ENCODE measurements at places on chromosomes 11 and 22.

DNA sequence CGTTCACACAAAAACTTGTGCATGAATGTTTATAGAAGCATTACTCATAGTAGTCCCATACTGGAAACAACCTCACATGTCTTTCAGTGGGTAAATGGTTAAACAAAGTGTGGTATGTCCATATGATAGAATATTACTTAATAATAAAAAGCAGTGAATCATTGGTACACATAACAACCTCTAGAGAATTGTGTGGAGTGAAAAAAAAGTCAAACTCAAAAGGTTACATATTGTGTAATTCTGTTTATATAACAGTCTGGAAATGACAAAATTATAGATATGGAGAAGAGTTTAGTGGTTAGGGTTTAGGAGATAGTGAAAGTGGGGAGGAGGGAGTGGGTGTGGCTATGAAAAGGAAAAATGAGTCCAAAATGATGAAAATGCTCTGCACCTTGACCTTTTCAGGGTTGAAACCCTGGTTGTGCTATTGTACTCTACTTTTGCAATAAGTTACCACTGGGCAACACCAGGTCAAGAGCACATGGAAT is 243.4 kb upstream of the DDI1 start:
- DNase-seq = no peak

DNA sequence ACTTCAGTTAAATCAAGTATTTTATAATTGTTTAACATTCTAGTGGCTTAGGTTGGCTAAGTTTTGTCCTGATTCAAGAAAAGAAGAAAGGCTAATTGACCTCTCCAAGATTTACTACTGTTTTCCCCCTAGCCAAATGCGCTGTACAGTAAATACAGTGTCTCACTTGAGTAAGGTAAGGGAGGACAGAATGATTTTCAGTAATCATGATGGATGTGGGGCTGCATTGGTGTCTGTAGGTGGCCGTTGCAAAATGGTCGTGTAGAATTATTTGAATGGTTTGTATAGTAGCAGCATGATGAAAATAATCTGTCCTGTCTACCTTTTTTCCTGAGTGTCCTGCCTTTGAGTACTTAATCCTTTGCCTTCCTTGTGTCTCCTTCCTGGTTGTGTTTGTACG is 4.6 kb downstream of the CECR2 start:
- no peak for DNase-seq

DNA sequence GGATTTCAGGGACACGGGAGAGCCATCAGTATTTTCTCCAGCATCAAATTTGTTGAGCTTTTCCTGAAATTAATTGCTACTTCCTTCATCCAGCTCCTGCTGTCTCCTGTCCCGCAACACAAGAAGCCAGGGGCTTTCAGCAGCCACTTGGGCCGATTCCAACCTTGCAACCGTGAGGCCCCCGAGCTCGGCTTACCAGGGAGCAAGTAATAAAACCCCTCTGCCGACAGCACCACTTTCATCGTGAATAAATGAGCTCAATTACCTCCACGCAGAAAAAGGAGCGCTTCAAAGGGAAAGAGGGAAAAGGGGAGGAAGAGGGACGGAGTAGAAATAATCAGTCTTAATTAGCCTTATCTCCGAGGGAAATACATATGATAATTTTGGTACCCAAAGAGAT is 76.6 kb downstream of the CELSR1 start:
- DNase-seq = no peak

DNA sequence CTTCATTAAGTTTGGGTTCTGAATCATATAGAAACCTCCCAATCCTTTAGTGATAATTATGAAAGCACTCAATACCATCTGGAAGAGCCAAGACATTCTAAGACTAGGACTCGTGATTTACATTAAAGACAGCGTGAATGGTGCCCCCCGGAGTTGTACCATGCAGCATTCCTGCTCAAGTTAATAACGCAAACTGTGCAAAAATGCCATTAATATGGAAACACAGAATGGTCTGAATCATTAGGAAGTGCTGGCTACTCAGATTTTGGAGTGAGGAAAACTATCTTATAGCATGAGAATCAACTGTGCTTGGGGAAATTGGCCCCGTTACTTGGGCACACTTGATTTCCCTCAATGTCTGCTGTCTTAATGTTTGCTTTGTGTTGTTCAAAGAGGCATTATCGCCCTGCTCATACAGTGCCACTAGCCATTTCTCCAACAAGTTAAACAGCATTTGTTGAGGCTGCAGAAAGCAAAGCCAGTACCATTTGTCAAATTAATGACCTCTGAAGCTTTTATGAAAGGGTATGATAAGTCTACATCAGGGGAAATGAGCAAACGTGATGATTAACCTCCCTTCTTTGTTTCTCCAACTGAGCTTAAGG is 18.5 kb upstream of the TPH1 start:
- DNase-seq = no peak

DNA sequence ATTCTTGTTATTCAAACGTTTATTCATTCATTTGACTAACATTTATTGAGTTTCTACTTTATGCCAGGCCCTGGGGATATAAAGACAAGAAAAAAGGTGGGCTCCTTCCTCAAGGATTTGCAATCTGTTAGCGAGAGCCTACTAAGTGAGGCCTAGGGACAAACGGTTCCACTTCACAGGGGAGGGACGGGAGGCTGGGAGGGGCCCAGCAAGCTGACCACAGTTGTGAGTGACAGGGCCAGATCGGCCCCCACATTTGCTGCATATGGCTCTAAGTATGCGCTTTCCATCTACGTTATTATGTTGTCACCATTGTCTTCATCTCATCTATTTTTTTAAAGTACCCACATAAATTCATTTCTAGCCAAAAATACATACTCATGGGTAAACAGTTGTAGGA is 271.1 kb downstream of the BUD13 start:
- no peak for DNase-seq

DNA sequence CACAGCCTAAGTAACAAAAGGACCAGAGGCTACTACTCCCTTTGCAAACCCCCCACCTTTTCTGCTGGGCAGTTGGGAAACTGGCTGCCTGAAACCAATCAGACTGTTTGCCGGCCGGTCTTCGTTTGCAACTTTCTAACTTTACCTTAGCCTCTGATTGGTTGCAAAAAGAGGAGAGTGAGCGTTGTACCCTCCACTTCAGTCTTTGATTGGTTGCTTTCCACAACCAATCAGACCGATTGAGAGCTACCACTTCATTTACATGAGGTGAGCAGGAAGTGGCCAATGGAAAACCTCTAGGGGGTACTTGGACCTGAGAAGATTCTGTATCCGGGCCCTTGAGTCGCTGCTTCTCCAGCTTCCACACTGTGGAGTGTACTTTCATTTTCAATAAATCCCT is 18.8 kb upstream of the CLNS1A start:
- DNase-seq = no peak

GRCh38 chr22:37254209-37254866 is 10.3 kb upstream of the RAC2 start:
- DNase-seq = no peak

DNA sequence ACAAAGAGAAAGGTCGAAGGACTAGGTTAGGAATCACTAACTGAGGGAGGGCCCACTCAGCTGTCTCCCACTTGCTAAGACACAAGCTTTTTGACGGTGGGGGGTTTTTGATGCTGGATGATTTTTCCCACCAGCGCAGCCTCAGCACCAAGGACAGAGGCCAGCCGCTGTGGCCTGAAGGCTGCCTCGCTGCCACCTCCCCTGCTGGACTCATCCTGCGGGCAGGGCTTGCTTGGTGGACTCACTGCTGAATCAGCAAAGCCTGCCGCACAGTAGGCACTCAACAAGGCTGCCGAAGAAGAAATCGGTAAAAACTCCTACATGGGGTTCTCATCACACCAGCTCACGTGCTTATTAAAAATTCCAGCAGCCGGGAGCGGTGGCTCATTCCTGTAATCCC is 2.6 kb downstream of the ALG12 start:
- DNase-seq = no peak

GRCh38 chr11:60482361-60482760 is 10.2 kb upstream of the MS4A12 start:
- DNase-seq = no peak

- no peak for DNase-seq
These were observed 27.3 kb downstream of the CTR9 start for GRCh38 chr11:10778217-10778970.

- DNase-seq = peak; percentile 65
These were observed at the start of gene APOBEC3C for GRCh38 chr22:39013942-39014722. Gene APOBEC3C (plus strand): TSS chr22:39014257. CDS start chr22:39014363, 106 bp downstream.

GRCh38 chr11:107018902-107019493 is 722 bp upstream of the GUCY1A2 start:
- DNase-seq = peak; percentile 83

- no peak for DNase-seq
These were observed 562.4 kb downstream of the OPCML start for GRCh38 chr11:132969892-132970291.

- no peak for DNase-seq
These were observed 86.4 kb downstream of the PIWIL4 start for GRCh38 chr11:94653561-94653960.

GRCh38 chr11:36313750-36314433 is 17.8 kb downstream of the PRR5L start:
- no peak for DNase-seq

GRCh38 chr22:32583074-32583682 is 108.6 kb downstream of the FBXO7 start:
- DNase-seq = no peak

DNA sequence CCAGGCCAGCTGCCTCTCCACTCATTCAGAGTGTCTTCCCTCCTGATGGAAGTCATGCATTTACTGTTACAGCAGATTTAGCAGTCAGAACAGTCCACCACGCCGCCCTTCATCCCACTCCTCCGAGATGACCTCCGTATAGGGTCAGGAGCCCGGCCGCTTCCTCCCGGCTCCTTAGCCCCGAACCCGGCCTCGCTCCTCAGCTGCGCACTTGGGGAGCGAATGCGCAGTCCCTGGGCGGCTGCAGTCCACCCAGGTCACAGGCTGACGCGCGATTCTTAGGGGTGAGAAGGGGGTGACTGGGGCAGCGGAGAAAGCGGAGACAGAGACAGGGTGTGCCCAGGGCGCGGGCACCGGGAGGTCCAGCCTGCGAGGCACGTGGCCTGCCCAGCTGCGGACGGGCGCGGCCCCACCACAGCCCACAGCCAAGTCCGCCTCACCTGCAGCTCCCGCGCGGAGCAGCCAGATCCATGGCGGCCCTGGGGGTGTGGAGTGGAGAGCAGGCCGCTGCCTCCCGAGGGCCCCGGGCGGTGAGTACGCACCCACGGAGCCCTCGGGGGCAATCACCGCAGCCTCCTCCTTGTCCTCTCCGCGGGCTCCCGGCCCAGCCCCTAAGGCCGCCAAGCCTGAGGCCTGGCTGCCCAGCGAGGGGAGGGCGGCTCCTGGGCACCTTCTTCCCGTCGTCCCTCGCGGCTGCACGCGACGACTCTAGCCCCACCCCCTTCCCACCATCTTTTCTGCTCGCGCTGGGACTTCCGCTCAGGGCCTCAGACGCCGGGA is 286.6 kb downstream of the BRD1 start:
- no peak for DNase-seq

GRCh38 chr11:93510196-93510873 is 32.9 kb downstream of the SMCO4 start:
- DNase-seq = no peak

DNA sequence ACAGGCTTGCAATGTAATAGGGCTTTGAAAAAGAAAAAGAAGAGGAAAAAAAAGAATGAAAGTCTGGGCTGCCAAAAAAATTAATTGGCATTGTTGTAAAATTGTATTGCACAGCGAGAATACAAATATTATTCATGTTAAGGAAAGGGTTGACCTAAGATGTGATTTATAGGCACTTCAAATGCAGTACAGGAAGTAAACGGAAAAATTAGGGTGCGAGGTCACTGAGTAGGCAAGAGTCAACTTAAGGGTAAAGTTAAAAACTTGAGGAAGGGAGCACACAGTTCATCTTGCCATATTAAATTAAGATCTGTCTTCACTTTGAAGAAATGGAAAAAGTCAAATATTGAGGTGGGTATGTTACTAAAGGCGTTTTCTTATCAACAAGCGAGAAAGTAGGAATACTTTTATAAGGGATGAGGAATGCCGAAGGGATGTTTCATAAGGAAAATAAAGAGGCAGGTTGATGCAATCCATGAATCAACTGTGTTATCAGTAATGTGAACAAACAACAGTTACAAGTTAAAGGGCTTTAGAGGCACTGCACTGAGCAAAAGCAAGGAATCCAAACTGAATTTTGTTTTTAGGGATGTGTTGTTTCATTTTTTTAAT is 123.0 kb downstream of the WT1 start:
- DNase-seq = no peak

- DNase-seq = no peak
These were observed 10.6 kb upstream of the XBP1 start for GRCh38 chr22:28810821-28811491.

- DNase-seq = peak; percentile 75
These were observed 443.4 kb downstream of the MIAT start for GRCh38 chr22:27100789-27101188.

DNA sequence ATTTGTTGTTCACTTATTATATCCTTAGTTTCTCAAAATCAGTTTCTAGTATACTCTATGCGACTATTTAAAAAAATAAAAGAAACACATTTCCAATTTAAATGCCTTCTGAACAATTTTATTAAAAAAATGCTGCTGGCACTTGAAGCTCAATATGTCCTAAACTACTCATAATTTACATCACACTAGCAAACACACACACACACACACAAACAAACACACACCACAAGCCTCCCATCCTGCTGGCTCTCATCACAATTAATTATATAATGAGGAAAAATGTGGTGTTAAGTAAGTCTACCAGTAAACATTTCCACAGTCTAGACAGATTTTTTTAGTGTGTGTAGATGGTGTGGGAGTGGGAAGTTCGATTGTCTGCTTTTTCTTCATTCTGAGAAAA is 350.3 kb downstream of the AASDHPPT start:
- DNase-seq = no peak

DNA sequence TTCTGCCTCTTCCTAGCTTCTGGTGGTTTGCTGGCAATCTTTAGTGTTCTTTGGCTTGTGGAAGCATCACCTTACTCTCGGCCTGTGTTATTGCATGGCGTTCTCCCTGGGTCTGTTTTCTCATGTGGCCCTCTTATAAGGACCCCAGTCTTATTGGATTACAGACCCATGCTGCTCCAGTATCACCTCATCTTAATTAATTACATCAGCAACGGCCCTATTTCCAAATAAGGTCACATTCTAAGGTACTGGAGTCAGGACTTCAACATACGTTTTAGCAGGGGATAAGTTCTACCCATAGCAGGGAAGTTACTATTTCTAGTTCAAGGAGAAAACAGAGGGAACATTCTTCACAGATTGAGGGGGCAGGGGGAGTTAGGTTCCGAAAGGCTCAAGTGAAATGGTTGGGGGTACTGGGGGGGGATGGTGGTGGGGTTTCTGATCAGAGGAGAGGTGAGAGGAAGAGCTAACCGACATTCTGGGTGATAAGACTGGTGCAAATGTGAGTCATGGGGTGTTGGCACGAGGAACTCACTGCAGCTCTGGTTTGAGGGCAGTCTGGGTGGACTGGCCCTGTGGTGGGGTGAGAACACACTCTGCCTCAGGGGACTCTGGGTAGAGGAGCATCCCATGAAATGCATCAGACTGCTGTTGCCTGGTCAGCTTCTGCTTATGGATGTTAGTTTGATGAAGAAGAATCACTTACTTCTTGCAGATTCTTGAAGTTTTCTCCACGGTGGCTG is 51.5 kb upstream of the ZBED5 start:
- no peak for DNase-seq

GRCh38 chr11:68454767-68455166 is 5.8 kb upstream of the PPP6R3 start:
- no peak for DNase-seq

- DNase-seq = no peak
These were observed 13.4 kb downstream of the PDGFB start for GRCh38 chr22:39231197-39231950.

- no peak for DNase-seq
These were observed 45.3 kb downstream of the RAB6A start for GRCh38 chr11:73715541-73715940.

GRCh38 chr22:46033256-46034200 is 56.6 kb upstream of the WNT7B start:
- no peak for DNase-seq

- DNase-seq = peak; percentile 25
These were observed 125.7 kb downstream of the KCNQ1OT1 start for GRCh38 chr11:2574043-2574552.

Measured in left hindlimb (tissue), 1 donor.